ENCODE measurements at places on chromosomes 2 and 18.

GRCh38 chr2:227013330-227013729 lies 150.7 kb downstream of the COL4A4 start:
- no peak for DNase-seq

DNA sequence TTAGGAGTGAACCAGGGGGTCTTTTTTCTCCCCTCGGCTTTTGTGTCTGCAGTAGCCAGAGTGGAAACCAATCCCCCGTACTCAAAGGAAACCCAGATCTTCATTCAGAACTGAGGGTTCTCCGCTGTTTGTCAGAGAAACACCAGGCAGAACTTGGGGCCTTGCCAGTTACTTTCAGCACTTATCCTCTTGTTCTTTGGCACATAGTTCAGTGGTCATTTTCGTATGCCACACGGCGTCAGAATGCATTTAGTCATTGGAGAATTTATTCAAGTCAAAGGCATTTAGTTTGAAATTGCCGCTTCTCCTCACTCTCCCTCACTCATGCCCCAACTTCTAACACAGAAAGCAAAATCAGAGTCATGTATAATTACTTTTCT lies 102.9 kb downstream of the CABLES1 start:
- DNase-seq = no peak

- no peak for DNase-seq
These were observed 2.4 kb downstream of the CASP8 start for GRCh38 chr2:201262718-201263117.

DNA sequence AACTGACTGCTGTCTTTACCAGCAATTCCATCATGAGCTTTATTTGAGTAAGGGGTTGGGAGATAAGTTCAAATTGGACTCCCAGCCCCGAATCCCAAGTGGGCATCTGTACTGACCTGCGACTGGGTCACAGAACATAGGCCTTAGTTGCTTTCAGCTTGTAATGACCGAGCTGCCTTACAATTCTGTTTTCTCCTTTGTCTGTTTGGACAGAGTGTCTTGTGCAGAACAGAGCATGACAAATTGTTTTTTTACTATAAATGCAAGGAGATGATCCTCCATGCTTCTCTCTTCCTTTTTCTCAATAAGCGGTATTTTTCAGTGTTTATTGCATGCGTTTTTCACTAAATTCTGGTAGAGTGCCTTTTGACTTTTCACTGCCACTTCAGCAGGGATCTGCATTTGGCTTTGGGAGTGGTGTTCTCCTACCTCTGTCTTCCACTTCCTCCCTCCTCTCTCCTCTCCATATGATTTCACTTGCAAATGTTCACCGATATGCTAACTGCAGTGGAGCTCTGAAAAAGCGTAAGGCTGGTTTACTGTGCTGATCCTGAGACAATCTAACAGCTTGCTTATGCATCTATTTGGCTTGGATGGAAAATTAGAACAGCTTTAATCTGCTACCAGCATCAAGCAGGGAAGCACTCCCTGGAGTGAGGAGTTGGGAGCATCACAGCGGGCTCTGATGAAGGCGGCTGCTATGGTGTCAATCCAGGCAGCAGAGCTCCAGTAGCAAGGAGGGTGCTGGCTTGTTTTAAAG lies 158.8 kb upstream of the SMIM21 start:
- no peak for DNase-seq

GRCh38 chr2:224682134-224682533 lies 34.0 kb downstream of the CCDC195 start:
- DNase-seq = no peak

GRCh38 chr2:138125306-138126288 lies 161.3 kb downstream of the HNMT start:
- DNase-seq = no peak

DNA sequence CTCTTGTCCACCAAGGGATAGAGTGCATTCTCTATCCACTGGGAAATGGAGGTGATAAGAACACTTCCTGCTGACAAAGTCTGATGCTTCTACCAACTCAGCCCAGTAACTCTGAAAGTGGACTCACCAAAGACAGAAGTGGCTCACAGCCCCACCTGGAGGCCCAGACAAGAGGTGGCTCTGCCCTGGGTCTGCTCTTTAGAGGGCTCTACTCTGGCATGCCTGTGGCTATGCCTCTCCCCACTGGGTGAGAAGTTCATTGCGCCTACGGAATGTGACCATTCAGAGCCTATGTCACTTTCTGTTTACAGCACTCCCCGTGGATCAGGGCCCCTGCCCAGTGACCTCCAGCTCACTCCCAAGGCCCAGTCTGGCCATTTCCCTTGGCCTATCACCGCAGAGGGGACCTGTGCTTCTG lies 13.5 kb upstream of the XDH start:
- no peak for DNase-seq

DNA sequence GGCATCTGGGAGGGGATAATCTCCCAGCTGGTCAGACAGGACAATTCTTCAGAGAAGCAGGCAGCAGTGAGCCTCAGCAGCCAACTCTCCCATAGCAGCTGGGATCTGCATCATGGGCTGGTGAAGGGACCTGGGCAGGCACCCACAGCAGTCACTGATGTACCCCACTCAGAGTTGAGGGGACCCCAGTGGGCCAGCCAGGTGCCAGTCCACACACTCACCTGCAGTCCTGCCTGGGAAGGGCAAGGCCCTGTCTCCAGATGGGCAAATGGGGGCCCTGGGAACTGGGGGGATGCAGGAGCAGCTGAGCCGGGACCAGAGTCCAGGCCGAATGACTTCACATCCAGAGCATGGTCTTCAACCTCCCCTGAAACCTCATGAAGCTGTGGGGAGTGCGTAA lies 170.4 kb downstream of the ZFP36L2 start:
- no peak for DNase-seq

DNA sequence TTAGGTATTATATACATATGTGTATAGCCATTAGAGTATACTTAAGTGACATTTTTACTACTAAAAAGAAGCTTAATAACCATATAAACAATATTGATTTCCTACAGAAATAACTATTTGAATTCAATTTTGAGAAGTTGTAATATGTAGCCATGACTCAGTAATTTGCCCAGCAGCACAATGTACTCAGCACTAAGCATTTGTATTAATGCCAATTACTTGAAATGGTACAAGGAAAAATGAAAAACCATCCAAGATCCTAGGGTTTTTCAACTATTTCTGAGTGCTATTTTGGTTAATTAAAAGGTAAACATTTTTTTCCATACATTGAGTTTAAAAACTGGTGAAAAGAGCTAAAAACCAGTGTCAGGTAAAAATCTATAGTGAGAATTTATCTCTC lies 324.0 kb downstream of the KCNJ3 start:
- no peak for DNase-seq
